Esophagus muscularis mucosa (tissue), 4 donors: ENCODE measurements at places on chromosomes 1 and 21. TPM values are rescaled to one million over a fixed set of nuclear protein-coding genes. Genes with fewer than 3 reads are reported as not detected.

- no peak for DNase-seq
Observed at GRCh38 chr1:118039170-118039569, 109.6 kb downstream of the WDR3 start.

GRCh38 chr1:26221094-26221493 is 12.9 kb upstream of the CEP85 start:
- DNase-seq: no peak

DNA sequence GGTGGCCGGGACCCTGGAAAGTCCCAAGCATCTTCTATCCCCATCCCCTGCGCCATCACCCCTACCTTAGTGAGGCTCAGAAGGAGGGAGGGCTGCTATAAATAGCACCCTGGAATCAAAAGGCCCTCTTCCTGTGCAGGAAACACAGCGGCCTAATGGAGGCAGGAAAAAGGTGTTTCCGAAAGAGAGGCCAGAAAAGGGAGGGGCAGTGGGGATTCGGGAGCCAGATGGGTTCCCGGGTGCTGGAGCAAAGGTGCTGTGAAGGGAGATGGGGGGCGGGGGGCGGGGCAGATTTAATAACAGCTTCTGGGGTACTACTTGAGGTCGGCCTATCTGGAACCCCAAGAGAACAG is 16.6 kb downstream of the NAV1 start:
- no peak for DNase-seq

DNA sequence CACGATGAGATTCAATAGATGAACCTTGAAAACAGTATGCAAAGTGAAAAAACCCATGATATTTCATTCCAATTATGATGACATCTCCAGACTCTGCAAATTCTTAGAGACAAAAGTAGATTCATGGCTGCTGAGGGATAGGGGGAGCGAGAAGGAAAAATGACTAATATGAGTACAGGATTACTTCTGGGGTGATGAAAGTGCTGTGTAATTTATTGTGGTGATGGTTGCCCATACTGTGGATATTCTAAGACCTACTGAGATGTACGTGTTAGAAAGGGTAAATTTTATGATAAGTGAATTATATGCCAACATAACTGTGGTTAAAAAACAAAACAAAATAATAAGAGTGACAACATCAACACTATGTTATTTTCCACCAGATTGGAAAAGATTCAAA is 18.9 kb upstream of the RGS7 start:
- no peak for DNase-seq

GRCh38 chr1:31428436-31429221 is 15.6 kb downstream of the SERINC2 start:
- DNase-seq: no peak

DNA sequence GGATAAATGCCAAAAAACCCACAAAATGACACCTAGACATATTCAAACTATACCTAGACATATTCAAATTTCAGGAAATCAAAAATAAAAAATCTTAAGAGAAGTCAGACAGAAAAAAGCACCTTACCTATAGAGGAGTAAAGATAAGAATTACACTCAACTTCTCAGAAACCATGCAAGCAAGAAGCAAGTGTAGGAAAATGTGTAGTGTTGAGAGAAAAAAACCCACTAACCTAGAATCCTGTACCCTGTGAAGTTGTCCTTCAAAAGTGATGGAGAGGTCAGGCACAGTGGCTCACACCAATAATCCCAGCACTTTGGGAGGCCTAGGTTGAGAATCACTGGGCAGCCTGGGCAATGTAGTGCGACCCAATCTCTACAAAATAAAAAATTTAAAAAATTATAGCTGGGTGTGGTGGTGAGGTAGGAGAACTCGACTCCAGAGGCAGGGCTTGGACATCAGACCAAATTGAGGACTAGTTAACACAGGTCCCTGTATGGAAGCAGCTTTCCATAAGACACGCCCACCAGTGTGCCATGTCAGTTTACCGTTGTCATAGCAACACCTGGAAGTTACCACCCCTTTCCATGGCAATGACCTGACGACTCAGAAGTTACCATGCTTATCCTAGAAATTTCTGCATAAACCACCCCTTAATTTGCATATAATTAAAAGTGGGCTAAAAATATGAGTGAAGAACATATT is 20.7 kb downstream of the PDIK1L start:
- DNase-seq: no peak

Gene IL10RB
- 21.6 TPM for total RNA-seq

- no peak for DNase-seq
Observed at GRCh38 chr1:157490467-157491165, 61.7 kb downstream of the FCRL5 start.

Gene SMAP2
- total RNA-seq: 20.7 TPM

- no peak for DNase-seq
Observed at GRCh38 chr1:6601923-6602668, 573 bp downstream of the KLHL21 start.

Gene FGR
- 12.2 TPM for total RNA-seq
